ENCODE measurements at places on chromosomes 2 and 18.
A peak's percentile ranks its signal among the peaks of the same experiment; 100 is the strongest.

GRCh38 chr18:13245481-13246000 is 27.0 kb downstream of the LDLRAD4 start:
- DNase-seq = no peak

GRCh38 chr2:174738841-174739240 is 25.4 kb downstream of the CHRNA1 start:
- DNase-seq = no peak

- no peak for DNase-seq
These were observed 70.7 kb downstream of the NDUFA10 start for GRCh38 chr2:239954166-239955086.

DNA sequence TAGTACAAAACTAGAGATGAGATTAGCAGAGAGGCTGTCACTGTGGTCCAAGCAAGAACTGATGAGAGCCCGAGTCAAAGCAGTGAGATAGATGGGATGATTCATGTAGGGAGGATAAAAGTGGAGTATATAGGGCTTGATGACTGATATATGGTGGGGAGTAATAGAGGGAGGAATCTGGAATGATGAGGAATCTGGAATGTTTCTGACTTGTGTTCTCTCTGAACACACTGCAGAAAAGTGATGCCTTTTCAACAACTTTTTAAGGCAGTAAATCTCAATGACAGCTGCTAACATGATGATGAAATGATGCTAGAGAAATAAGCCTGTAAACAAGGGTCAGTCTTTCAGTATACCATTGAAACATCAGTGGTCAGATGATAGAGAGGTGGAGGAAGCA is 143.5 kb upstream of the SP5 start:
- no peak for DNase-seq

- no peak for DNase-seq
These were observed 103.8 kb downstream of the GAREM1 start for GRCh38 chr18:32366586-32367538.

GRCh38 chr2:112518807-112519206 is 23.5 kb upstream of the POLR1B start:
- no peak for DNase-seq

DNA sequence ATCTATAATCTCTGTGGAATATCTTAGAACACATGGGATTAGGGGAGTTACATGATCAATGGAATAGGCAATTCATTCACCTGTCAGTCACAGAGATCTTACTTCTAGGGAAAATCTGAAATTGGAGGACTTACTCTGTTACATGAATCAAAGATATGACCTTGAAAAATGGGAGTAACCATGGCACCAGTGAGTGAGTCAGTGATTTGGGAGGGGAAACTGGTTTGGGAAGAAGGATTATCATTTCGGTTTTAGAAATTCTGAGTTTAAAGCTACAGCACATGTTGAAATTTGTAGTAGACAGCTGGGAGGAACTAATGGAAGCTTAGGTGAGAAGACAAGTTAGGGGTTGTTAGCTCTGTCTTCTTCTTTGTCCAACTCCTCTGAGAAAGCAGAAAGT is 153.7 kb downstream of the CAMKMT start:
- no peak for DNase-seq

DNA sequence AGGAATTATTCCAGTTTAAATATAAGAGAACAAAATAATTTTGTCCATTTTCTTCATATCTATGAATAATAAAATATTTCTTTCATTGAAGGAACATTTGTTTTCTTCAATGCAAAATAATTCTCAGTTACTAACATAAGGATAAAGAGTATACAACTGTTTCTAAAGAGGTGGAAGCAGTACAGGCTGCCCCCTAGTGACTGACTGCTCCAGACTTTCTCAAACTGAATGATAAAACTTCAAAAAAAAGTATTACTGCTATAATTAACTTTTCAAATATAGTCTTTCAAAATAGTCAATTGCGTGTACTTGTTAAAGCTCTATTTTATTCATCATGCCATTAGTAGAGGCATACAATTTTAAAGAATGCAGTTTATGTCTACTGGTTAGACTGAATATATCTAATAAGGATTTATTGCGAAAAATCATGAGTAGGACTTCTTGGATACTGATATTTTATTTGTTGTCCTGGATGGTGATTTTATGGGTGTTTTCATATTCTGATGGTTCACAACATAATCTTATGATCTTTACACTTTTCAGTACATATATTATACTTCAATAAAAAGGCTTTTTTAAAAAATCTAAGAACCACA is 100.1 kb downstream of the WDPCP start:
- DNase-seq = peak; percentile 22

Data from NCI-H526 (cell line).